ENCODE measurements at places on chromosomes 7 and 10.
A peak's percentile ranks its signal among the peaks of the same experiment; 100 is the strongest.

- no peak for DNase-seq
Observed at GRCh38 chr7:98227939-98228338, 16.7 kb downstream of the BHLHA15 start.

GRCh38 chr7:113824117-113824823 lies 94.5 kb downstream of the PPP1R3A start:
- DNase-seq, result no peak

DNA sequence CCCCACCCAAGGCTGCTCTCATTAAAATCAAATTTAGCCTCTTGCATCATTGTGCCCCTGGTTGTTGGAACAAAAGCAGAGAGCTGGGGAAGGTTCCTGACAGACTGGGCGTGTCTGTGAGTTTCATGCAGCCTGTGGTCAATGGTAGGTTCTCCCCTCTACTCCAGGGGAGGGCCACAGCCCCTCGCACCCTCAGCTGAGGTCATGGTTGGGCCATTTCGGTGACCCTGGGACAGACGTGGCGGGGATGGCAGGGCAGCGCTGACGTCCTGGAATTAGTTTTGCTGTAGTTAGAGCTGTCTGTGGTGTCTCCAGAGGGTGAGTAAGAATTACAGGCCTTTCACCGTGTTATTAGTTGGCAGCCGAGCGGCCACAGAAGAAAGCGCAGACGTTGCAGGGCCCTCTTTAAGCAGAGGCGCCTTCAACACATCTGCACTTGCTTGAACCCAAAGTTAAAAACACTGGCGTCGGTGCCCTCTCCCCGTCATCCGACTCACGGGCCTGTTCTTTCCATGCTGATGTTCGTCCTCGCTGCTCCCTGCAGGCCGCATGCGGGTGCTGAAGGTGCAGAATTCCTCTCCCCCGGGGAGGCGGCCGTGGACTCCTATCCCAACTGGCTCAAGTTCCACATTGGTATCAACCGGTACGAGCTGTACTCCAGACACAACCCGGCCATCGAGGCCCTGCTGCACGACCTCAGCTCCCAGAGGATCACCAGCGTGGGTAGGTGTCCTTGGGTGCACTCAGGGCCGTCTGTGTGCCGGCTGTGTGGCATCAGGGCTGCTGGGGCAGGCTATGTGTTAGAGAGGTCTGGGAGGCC lies 2.8 kb downstream of the FAM20C start:
- DNase-seq, result no peak

GRCh38 chr7:30476459-30477145 lies 2.0 kb downstream of the NOD1 start:
- no peak for DNase-seq

GRCh38 chr10:71243756-71244395 lies 31.5 kb downstream of the UNC5B start:
- DNase-seq, result no peak

GRCh38 chr10:554182-554848 lies 135.2 kb downstream of the DIP2C start:
- DNase-seq, result no peak

DNA sequence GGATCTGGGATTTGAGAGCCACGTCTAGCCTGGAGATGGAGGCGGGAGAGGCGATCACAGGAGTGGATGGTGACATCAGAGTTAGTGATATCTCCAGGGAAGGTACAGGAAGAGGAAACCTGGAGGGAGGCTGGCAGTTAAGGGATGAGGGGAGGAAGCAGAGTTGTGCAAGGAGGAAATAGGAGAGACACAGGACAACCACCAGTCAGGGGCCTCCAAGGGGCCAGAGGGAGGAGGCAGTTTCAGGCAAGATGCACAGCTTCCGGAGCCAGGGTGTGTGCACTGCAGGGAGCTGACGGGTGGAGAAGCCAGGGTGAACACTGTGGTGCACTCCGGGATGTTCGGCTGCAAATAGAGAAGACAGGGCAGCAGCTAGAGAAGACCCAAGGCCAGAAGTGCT lies 141.2 kb downstream of the GLI3 start:
- DNase-seq, result no peak

DNA sequence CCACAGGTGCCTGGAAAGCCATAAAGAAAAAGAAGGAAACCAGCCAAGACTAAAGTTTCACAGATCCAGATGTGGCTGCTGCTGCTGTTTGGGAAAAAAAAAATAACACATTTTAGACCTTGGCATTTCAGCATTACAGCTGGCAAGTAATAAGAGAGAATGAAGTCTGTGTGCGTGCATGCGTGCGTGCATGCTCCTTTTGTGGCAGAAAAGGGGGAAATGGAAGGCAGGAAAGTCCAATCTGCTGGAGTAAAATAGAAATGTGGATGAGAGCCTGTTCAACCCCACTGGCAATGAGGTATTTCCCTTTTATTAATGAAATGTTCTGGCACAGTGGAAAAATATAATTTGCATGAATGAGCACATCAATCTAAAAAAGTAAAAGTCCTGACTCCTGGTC lies 137.0 kb upstream of the SEMA3A start:
- DNase-seq, result no peak

- DNase-seq, result no peak
Observed at GRCh38 chr7:47416492-47417480, 165.1 kb downstream of the TNS3 start.

- no peak for DNase-seq
Observed at GRCh38 chr10:111871458-111871857, 312.1 kb downstream of the GPAM start.

DNA sequence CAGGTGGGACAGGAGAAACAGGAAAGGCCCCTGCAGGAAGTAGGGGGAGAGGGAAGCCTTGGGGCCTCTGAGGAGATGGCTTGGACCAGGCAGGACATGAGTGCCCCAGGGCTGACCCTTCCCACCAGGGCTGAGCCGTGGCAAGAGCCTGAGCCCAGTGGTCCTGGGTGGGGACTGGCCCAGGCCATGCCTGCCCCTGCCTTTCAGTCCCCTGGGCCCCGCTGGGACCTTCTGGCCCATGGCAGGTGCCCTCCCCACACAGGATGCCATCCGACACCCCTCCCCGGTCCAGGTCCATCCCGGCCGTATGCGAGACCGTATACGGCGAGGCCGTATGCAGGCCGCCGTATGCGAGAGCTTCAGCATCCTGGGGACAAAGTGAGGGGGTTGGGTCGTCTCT lies 2.0 kb downstream of the GRIFIN start:
- DNase-seq, result no peak

DNA sequence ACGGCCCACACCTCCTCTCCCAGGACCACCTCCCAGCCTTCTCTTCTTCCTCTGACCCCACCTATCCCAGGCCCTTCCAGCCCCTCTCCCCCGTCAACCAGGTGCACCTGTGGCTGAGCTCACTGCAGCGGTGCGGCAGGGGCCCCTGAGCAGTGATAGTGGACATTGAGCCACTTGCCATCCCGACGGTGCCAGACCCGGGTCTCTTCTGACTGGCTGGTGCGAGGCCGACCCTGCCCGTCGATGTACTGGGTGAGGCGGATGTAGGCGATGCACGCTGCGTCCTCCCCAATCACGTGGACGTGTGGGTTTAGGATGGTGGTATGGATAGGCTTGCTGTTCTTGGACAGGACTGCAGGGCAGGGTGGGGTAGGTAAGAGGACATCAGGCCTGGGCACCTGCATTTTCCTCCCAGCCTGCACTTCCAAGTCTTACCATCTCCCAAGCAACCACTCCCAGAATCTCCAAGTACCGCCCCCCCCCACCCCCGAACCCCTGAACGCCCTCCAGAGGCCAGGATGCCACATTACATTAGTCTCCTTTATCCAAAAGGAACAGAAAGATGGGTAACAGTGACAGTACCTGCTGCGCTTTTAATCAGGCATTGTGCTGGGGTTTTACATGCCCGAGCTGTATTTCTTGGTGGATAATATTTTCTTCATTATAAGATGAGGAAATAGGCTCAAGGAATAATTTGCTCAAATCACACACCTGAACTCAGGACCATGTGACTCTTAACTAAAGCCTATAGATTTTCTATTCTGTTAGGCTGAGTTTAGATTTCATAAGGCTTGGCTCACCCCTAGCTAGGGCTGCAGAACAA lies 3.7 kb upstream of the NDST2 start:
- peak; percentile 48 for DNase-seq

DNA sequence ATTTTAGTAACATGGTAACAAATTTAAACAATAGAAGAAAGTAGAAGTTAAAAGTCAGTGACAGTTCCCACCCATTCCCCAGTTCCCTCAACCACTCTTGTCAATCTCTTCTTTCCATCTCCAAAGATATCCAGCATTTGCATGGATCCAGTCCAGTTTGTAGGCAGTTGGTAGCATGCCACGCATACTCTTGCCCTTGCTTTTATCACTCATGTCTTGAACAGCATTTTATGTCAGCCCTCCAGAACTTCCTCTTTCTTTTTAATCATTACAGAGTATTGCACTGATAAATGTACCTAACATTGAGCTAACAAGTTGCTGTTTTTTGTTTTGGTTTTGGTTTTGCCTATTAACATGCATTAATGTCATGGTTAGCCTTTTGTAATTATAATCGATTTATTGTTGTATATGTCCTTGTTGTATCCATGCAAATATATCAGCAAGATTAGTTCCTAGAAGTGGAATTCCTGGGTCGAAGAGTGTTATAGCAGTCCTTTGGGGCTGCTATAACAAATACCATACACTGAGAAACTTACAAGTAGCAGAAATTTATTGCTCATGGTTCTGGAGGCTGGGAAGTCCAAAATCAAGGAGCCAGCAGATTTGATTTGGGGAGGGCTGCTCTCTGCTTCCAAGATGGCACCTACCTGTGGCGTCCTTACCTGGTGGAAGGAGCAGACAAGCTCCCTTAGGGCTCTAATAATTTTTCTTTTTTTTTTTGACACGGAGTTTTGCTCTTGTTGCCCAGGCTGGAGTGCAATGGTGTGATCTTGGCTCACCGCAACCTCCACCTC lies 25.7 kb downstream of the CHST3 start:
- no peak for DNase-seq

GRCh38 chr10:110207805-110208613 lies 604 bp downstream of the MXI1 start:
- DNase-seq, result peak; percentile 62

Data from GM13977 (cell line).